ENCODE measurements at places on chromosomes 12 and 14.

DNA sequence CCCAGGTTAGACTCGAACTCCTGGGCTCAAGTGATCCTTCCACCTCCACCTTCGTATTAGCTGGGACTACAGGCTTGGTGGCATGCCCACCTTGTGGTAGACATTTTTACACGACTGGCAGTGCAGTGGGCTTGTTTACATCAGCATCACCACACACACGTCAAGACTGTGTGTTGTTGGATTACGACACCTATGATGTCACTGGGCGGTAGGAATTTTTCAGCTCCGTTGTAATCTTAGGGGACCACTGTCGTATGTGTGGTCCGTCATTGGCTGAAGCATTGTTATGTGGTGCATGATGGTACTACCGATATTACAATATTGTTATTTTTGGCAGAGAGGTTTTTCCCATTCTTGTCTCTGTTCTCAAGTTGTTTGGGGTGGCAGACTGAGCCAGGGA, 50.7 kb downstream of the TSPAN9 start:
- no peak for DNase-seq

- peak; percentile 59 for DNase-seq
Observed at GRCh38 chr12:2092890-2093289, 40.1 kb downstream of the CACNA1C start.

- DNase-seq, result no peak
Observed at GRCh38 chr12:85963326-85963725, 89.2 kb downstream of the NTS start.

GRCh38 chr12:24378548-24379407, 429.3 kb upstream of the SOX5 start:
- peak; percentile 16 for DNase-seq

- no peak for DNase-seq
Observed at GRCh38 chr14:105616802-105617192, 90.4 kb downstream of the TMEM121 start.

GRCh38 chr12:121811434-121812319, 7.9 kb downstream of the SETD1B start:
- DNase-seq, result peak; percentile 56

- DNase-seq, result peak; percentile 33
Observed at GRCh38 chr14:59455411-59455810, 9.8 kb downstream of the GPR135 start.

DNA sequence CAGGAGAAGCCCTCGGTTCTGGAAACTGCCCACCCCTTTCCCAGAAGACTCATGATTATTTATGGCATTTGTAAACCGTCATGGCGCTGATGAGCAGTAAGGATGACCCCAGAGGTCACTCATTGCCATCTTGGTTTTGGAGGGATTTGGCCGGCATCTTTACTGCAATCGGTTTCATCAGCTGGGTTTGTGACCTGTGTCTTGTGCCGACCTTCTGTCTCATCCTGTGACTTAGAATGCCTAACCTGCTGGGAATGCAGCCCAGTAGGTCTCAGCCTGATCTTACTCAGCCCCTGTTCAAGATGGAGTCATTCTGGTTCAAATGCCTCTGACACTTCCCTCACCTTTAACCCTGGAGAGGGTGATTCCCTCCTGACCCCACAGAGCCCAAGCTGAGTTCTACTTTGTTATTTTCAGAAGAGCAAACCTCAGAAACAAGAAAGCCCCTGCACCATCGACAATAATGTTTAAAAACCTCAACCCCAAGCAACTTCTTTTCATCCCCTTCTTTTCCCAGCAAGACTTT, 105.5 kb upstream of the SFSWAP start:
- DNase-seq, result no peak

- DNase-seq, result no peak
Observed at GRCh38 chr14:101875727-101876554, 88.4 kb upstream of the DYNC1H1 start.

GRCh38 chr12:88810806-88811205, 230.5 kb upstream of the KITLG start:
- no peak for DNase-seq

DNA sequence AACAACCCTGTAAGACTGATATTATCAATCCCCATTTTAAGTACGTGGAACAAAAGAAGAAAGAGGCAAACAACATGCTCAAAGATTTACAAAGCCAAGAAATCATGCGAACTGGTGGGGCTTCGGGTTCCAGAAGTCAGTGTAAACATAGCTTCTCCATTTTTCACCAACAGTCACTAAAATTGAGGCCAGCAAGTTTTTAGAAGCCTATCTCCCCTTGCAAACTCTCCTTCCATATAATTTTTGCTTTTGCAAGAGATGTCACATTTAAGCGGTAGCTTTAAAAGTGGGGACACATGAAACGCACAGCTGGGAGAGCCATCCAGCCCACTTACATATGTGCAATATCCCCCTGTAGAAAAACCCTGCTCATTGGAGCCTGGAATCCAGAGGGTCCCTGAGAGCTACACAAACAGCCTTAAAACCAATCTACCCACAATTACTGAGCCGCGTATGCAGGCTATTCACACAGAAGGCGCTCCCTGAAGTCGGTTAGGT, 797 bp downstream of the SLC11A2 start:
- no peak for DNase-seq

DNA sequence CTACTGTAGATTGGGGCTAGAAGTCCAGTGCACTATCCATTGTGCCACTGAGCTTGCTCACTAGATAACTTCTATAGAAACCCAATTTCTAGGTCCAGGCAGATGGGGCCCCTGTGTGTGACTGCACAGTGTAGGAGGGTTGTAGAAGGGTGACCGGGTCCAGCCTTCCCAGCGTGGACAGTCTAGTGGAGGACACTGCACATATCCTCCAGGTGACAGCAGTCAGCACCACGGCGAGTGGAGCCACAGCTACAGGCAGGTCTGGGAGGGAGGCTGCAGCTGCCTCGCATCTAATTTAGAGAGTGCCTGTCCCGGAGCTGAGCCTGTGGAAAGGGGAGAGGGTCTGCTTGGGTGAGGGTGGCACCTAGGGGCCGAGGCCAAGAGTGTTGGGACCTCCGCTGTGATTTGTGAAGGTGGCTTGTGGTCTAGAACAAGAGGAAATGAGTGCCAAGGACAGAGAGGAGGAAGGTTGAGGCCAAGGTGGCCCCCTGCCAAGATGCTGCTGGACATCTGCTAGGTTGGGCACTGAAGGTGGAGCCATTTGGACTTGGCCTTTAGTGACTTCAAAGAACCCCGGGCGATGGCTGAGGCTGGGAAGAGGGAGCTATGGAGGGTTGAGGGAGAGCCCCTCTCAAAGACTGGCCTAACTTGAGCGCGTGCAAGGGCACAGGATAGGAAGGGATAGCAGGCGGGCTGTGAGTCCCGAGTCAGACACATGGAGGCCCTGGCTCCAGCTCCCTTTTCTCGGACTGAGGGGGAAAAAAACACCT, 46.0 kb upstream of the TRAF3 start:
- DNase-seq, result no peak

- no peak for DNase-seq
Observed at GRCh38 chr14:83047059-83047830, 1513.6 kb upstream of the SEL1L start.

GRCh38 chr12:53966385-53967133, 6.4 kb upstream of the HOXC11 start:
- no peak for DNase-seq

DNA sequence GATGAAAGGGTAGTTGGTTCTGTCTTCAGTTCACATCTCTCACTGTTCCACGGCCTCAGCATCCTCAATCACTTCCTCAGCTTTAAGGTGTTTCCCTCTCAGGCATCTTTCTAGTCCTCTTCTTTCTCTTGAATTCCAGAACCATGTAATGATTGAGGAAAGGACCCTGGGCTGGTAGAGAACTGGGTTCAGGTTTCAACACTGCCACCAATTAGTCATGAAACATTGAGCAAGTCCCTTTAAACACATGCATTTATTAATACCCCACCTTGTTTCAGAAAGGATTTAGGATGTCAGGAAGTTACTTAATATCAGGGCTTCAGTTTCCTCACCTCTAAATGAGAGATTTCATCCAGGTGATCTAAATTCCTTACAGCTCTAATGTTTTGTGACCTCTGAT, 7.2 kb downstream of the DMAC2L start:
- no peak for DNase-seq

GRCh38 chr12:92144631-92145480, 790 bp downstream of the BTG1 start:
- DNase-seq, result peak; percentile 77

GRCh38 chr12:58046271-58046670, 104.9 kb downstream of the ATP23 start:
- no peak for DNase-seq

DNA sequence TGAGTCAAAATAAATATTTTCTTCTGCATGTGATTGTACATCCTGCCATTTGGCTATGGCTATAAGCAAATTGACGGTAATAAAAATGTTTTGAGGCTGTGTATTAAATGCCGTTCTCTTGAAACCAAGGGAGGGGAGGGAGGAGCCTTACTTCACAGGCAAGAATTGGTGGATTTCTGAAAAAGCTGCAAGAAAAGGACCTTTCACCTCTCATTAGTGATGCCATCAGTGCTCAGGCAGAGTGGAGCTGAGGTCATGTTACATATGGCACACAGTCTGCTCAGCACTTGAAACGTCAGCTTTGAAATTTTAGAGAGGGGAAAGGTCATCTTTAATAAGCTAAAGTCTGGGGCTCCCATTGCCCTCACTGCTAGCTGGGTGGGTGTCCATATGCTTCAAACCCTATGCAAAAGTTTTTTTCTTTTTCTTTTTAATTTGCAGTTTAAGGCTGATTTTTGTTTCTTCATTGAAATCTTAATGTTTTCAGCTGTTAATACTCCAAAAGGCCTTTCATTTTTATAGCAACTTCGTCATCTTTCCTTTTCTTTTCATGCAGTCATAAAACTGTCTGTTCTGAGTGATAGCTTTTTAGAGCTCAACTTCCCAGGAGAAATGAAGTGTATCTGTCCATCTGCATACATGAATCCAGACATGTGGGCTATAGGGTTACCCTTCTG, 9.8 kb upstream of the SIX1 start:
- DNase-seq, result no peak

- no peak for DNase-seq
Observed at GRCh38 chr12:89924191-89924590, 215.6 kb upstream of the ATP2B1 start.

DNA sequence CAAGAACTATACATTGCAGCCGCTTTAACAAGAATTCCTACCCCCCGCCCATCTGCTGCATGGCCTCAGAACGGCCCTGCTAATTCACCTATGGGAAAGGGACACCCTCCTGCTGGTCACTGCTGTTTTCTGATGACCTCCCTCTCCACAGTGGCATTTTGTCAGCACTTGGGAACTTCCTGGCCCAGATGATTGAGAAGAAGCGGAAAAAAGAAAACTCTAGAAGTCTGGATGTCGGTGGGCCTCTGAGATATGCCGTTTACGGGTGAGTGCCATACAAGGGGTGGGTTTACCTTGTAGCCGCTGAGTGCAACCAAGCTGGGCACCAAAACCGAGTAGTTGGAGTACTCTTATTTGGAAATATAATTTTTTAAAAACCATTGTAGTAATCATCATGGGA, 2.7 kb downstream of the PXMP2 start:
- no peak for DNase-seq

DNA sequence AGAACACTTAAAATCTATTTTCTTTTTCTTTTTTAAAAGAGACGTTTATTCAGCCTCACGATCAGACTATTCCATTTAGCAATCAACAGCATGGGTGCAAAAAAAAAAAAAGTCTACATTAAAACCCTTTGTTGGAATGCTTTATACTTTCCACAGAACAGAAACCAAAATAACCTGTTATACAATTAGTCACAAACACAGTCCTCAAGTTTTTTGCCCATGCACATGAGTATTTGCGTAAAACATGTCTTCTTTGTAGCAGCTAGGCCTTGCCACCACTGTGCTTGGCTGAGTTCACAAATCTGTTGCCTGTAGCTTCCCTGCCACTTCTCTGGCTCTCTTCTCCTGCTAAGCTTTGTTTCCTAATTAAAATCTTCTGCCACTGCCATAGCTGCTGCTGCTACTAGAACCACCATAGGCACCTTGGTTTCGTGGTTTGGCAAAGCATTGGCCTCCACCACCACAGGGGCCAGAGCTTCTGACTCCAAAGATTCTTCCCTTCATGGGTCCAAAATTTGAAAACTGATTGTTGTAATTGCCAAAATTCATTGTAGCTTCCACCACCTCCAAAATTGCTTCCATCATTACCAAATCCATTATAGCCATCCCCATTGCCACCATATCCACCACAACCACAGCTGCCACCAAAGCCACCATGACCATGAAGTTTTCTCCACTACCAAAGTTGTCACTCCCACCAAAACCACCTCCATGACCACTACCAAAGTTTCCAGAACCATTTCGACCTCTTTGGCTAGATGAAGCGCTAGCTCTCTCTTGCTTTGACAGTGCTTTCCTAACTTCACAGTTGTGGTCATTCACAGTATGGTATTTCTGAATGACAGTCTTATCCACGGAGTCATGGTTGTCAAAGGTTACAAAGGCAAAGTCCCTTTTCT, 38.1 kb downstream of the KLRG1 start:
- DNase-seq, result no peak

GRCh38 chr14:103019826-103020225, 37.5 kb downstream of the CDC42BPB start:
- no peak for DNase-seq

- no peak for DNase-seq
Observed at GRCh38 chr12:58961166-58961565, 40.9 kb upstream of the LRIG3 start.

GRCh38 chr12:72133497-72134055, 138.6 kb upstream of the TRHDE start:
- DNase-seq, result peak; percentile 23

DNA sequence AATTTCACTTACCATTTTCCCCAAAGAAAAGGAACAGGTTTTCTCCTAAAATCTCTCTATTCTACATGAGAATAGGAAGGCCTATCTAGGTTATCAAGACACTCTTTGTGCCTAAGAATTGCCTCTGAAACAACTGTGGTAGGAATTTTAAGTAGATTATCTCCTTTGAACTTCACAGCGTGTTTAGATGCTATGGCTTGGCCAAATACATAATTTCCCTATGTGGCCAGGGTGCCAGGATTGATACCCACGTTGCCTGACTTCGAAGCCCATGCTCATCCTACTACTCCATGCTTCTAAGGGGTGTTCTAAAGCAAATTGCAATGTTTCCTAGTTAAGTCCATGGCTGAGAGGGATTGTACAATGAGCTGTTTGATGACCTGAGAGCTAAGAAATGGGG, 241.5 kb upstream of the FBXO33 start:
- no peak for DNase-seq
